ENCODE measurements at places on chromosomes 2 and 18.
A peak's percentile ranks its signal among the peaks of the same experiment; 100 is the strongest.

GRCh38 chr18:3114451-3114850, 101.5 kb upstream of the LPIN2 start:
- DNase-seq = peak; percentile 80

- DNase-seq = no peak
Measured at GRCh38 chr18:3306391-3306790, 44.5 kb downstream of the MYL12B start.

GRCh38 chr2:195119231-195119630, 537.8 kb upstream of the SLC39A10 start:
- DNase-seq = no peak

- DNase-seq = no peak
Measured at GRCh38 chr2:96198921-96199320, 9.7 kb downstream of the STARD7 start.

- no peak for DNase-seq
Measured at GRCh38 chr18:34746614-34747013, 36.5 kb downstream of the DTNA start.

- no peak for DNase-seq
Measured at GRCh38 chr2:200652158-200652557, 66.3 kb downstream of the AOX1 start.

- DNase-seq = no peak
Measured at GRCh38 chr2:69767034-69767433, 25.1 kb downstream of the ANXA4 start.

GRCh38 chr2:218501665-218502064, 66.5 kb downstream of the USP37 start:
- DNase-seq = peak; percentile 56

DNA sequence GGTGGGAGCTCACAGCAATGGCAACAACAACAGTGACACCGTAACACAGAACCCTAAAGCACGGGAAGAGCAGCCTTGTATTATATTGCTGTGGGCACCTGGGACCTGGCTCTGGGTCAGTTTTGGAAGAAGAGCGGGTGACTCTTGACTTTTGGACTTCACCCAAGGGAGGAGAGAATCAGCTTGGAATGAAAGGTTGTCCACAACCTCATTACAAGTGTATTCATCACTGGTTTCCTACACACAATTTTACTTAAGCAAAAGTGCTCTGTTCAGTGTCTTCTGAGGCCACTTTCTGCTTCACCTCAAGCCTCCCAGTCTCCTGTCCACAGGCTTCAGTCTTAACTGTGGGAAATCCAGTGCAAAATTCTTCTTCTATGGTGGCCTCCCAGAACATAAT, 263.8 kb downstream of the KCNE4 start:
- no peak for DNase-seq

DNA sequence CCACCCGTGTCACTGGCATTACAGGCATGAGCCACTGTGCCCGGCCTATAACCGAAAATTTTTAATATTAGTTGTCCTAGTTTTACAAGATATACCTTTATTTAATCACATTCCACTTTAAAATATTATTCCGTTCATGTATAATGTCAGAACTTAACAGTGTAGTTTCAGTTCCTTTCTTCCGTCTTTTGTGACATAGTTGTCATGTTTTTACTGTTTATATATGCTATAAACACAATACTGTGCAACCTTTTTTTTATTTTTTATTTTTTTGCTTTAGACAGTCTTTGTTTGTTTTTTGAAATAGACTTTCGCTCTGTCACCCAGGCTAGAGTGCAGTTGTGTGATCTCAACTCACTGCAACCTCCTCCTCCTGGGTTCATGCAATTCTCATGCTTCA, 129.5 kb upstream of the TTC27 start:
- no peak for DNase-seq

DNA sequence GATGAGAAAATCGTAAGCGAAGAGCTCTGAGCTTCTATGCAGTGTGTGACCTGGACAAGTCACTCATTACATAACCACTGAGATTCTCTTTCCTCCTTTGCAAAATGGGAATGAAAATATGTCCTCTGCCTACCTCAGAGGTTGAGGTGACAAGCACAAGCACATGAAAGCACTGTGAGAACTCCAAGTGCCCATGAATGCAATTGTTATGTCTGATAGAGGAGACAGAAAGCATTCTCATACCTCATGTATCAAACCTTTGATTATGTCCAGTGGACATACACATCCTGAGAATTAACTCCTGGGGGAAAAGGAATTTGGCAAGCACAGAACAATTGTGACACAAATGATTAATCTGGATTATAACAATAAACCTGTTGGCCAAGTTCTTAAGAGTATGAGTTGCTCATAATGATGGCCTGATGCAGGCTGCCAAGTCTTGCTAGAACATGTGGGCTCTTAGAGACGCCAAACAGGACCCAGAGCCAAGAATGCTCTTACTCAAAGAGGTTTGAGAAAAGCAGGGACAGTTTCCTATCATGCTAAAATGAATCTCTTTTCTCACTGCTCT, 8.5 kb upstream of the RMDN2 start:
- peak; percentile 97 for DNase-seq

- DNase-seq = no peak
Measured at GRCh38 chr18:21179590-21180220, 62.3 kb upstream of the GREB1L start.

DNA sequence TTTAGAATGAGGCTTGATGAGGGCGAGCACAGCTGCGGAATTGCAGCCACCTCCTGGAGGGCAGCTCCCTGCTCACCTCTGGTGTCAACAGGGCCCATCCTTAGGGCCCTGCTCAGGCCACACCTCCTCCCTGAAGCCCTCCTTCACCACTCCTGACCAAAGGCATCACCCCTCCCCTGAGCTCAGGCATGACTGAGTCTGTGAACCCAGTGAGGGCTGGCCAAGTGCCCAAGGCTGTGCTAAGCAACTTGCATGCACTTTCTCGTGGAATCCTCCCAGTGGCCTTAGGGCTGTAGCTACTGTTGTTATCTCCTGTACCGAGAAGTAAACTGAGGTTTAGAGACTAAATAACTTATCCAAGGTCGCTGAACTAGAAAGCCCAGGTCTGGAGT, 101.7 kb downstream of the KLHL29 start:
- DNase-seq = no peak

DNA sequence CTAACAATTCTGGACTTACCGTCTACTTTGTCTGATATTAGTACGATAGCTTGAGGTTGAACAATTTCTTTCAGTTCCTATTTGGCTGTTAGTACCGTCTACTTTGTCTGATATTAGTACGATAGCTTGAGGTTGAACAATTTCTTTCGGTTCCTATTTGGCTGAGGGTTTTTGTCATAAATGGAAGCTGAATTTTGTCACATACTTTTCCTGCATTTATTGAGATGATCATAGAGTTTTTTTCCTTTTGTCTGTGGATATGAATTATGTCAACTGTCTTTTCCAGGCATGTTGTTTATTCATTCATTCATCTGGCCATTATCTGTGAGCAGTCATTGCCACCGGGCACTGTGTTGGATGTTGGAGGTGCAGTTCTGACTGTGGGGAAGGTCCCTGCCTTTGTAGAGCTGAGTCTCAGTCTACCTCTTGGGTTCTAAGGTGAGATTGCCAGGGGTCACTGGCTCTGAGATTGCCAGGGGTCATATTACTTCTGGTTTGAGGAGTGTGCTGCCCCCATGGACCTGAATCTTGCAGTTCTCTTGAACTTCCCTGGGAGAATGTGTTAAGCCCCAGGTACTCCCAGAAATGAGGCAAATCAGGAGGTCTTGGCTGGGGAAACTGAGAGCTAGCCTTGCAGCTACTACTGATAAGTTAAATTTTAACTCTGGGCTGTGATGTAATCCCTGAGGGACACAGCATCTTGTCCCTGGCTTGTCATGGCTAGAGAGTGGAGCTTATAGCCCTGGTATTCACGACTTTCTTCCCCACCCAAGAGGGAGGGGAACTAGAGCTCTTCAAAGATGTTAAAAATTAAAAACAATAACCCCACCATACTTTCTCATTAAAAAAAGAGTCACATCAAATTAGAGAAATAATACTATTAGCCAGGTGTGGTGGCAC, 89.1 kb upstream of the MBOAT2 start:
- DNase-seq = no peak

GRCh38 chr2:193895226-193895625, 1700.5 kb upstream of the TMEFF2 start:
- no peak for DNase-seq

- DNase-seq = no peak
Measured at GRCh38 chr2:133675-134593, 87.6 kb upstream of the FAM110C start.

DNA sequence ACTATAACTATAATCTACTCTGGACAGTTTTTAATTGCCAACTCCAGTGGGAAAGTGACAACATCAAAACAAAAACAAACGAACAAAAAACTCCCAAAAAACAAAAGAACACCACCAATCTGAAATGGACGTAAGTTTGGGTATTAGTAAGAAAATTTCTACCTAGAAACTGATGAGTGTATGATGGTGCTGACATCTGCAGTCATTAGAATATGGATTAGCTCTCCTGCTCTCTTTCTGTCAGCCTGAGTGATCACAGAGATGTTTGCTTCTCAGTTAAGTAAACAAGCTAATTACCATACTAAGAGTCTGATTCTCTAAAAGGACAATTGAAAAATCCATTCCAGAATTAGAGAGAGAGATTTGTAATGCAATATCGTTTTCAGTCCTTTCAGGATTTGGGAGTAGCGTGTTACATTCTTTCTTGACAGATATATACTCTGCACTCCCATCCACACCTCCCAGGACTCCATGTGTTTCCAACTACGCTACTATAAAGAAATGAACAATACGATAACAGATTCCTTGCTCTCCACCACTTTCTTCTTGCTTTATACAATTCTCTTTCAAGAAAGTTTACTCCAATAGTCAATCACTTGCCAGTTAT, 1347.4 kb upstream of the PIK3C3 start:
- no peak for DNase-seq

DNA sequence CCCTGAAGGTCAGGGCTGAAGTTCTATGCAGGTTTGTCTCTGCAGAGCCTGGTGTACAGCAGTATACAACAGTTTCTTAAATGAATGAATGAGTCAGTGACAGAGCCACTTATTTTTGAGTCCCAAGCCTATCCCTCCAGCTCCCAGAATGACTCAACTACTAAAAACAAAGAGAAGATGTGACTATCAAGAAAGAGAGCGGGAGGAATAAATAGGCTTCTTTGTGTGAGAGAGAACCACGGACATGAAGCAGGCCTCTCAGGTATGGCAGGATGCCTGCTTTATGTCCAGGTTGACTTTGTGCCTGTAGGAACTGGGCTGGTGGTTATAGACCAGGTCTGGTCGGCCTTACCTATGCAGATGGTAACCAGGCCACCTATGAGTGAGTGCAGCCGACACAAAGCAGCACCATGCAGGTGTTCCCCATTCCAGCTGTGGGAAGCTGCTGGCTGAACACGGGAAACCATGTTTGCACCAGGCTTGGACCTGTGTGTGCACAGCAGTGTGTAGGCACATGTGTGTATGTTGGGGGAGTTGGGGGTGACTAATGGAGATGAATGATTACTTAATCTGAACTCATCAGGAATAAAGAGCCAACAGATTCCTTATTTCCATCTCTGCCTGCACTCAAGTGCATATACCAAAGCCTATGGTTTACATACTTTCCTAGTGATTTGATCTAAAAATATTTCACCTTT, 171.0 kb downstream of the OSR1 start:
- DNase-seq = no peak

GRCh38 chr2:47388888-47389287, 14.1 kb upstream of the MSH2 start:
- no peak for DNase-seq

DNA sequence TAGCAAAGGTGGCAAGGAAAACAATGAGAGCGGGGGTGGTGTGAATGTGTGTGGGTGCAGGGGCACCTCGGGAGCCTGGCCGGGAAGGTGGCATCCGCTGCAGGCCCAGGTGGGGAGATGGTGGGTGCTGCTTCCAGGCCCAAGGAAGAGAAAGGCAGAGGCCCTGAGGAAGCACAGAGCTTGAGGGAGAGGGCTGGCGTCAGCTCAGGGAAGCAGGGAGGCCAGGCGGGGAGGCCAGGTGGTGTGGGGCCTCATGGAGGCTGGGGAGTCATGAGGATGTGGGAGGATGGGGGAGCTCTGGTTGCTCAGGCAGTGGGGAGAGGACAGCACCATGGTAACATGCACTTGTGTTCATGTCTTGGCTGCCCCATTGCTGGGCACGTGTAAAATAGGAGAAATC, 43.3 kb downstream of the AGAP1 start:
- no peak for DNase-seq

DNA sequence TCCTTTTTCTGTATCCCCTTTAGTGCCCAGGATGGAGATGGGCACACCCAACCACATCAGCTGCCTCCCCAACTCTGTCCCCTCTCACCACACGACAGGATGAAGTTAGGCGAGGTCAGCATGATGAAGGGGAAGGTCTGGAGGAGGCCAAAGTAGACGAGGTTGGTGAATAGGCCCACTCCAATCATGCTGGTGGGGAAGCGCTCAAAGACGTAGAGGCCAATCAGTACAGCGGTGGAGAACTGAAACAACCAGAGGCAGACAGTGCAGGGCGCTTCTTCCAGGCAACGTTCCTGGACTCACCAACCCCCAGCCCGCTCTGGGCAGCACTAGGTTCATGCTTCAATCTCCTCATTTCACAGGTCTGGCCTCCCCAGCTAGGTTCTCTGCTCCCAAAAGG, 2.9 kb downstream of the TEX261 start:
- no peak for DNase-seq

GRCh38 chr18:74400813-74401212, 56.3 kb downstream of the DIPK1C start:
- no peak for DNase-seq

GRCh38 chr2:56898986-56899385, 715.2 kb downstream of the CCDC85A start:
- no peak for DNase-seq

- no peak for DNase-seq
Measured at GRCh38 chr2:54457323-54458023, 1.3 kb downstream of the SPTBN1 start.

- no peak for DNase-seq
Measured at GRCh38 chr2:239354791-239355136, 46.1 kb downstream of the HDAC4 start.

- DNase-seq = no peak
Measured at GRCh38 chr2:47721296-47721695, 61.6 kb upstream of the MSH6 start.

DNA sequence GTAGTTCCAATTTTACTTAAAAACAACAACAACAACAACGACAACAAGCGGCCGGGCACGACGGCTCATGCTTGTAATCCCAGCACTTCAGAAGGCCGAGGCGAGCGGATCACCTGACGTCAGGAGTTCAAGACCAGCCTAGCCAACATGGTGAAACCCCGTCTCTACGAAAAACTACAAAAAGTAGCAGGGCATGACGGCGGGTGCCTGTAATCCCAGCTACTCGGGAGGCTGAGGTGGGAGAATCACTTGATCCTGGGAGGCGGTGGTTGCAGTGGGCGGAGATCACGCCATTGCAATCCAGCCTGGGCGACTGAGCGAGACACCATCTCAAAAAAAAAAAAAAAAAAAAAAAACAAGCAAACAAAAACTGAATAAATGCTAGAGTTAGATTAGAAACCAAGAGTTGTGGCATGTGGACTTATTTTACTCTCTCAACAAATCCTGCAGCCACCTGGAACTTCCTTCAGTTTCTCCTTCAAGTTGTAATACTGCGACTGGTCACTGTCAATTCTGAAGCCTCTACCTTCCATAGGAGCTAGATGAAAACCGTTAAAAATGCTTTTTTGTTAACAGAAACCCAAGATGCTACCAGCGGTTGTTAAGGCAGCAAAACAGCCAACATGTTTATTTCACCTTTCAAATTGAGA, 1.3 kb downstream of the ATP5F1A start:
- DNase-seq = no peak

Measured in retinal pigment epithelial cell (primary cell).